ENCODE measurements at places on chromosomes 13 and 19.
A peak's percentile ranks its signal among the peaks of the same experiment; 100 is the strongest.

DNA sequence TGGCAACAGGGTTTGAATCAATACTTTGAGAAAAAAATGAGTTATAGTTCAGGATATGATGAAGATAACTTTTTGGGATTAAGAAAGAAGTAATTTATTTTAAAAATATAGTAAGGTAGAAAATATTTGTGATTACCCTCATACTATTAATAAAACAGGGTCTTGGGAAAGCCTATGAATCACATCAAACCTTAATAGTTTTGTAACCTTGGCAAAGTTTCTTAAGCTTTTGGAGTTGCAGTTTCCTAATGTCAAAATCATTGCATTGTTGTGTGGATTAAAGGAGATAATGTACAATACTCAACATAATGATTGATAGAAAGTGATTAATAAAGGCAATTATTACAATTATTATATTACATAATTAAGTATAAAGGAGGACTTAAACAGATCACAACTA, 149.0 kb downstream of the LMO7 start:
- DNase-seq: no peak

DNA sequence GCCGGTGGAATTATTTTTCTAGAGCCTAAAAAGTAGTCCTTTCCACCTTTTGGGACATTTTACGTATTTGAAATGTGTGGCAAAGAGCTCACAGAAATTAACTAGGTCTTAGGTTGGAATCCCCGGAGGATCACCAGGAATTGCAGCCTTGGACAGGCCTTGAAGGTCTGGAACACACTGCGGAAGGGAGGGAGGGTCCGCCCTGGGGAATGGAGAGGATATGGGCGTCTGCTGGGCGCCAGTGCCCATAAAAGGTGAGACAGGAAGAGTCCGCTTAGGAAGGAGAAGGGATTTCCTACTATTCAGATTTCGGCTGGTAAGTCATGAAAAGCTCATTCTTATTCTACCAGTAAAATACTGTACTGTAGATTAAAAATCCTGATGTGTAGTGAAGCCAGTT, 111.9 kb downstream of the COL4A2 start:
- DNase-seq: no peak

- no peak for DNase-seq
These were observed 2.3 kb upstream of the KDM4B start for GRCh38 chr19:4966591-4966990.

GRCh38 chr19:35585848-35586247, at the start of gene PMIS2:
Gene PMIS2 (plus strand): TSS chr19:35586173. CDS start chr19:35586260, 87 bp downstream.
- DNase-seq: no peak

DNA sequence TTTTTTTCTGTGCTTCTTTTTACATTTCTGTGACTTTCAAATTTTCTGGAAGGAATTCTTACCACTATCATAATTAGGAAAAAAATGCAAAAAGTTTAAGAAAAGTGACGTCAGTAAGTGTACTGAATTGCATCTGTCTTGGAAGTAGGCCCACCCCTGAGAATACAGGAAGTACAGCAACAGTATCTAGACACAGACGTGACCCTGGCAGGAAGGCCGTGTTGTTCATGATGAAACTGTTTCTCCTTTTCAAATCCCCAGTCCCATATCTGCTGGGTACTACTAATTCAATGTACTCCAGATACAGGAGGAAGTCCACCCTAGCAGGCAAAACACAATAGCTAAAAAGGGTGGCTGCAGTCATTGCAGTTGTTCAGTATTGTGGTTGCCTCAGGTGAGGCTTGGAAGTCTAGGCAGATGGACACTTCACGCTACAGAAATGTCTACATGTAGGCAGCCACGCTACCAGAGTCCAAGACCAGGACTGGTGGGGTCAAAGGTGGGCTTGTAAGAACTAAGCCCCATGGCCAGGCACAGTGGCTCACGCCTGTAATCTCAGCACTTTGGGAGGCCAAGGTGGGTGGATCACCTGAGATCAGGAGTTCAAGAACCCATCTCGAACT, 49.6 kb upstream of the MED4 start:
- no peak for DNase-seq

- no peak for DNase-seq
These were observed 40.5 kb downstream of the FAM124A start for GRCh38 chr13:51262501-51263211.

DNA sequence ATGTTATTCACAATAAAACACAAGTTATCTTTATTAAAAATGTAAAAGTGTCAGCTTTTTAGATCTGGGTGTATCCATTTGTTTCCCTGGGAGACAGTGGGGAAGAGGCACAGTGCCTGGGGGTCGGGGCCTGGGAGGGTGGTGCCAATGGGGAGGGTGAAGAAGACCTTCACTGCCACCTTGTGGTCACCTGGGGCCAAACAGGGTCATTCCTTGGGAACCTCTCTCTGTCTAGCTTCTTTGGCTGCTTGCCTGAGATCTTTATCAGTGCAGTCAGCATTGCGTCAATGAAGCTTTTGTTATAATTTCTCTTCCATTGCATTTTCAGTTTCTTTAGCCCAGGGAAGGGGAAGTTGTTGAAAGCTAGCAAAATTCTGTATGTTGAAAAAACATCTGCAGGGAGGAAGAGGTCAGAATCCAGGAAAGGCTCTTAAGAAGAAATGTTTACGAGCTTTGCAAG, 39.1 kb downstream of the PCDH8 start:
- DNase-seq: peak; percentile 58

DNA sequence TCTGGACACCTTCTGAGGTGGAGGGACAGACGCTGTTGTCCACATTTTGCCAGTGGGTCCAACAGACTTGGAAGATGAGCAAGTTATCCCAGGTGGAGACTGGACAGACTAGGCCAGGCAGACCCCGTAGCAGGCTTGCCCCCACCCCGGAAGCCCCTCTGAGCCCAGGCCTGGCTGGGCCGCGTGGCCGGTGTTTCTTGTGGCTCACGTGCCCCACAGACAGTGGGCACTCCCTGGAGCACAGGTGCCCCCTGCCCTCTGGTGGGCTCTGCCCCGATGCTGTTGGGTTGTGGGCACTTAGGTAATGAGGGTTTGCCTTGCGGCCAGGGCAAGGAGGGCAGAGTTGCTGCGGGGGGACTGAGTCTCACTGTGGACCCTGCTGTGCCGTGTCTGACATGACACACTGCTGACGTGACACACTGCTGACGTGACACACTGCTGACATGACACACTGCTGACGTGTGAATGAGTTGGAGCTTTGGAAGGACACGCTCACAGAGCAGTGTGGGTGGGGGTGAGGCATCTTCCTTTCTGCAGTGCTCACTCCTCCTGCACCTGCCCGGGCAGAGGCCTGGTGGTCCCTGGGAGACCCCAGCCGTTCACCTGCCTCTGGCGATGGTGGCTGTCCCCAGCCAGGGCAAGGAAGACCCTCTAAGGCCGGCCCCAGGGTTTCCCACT, 25.1 kb downstream of the DOT1L start:
- DNase-seq: no peak

GRCh38 chr19:3668331-3669081, 31.8 kb downstream of the PIP5K1C start:
- DNase-seq: no peak

GRCh38 chr19:46648961-46649960, 11.7 kb downstream of the DACT3 start:
- DNase-seq: no peak

DNA sequence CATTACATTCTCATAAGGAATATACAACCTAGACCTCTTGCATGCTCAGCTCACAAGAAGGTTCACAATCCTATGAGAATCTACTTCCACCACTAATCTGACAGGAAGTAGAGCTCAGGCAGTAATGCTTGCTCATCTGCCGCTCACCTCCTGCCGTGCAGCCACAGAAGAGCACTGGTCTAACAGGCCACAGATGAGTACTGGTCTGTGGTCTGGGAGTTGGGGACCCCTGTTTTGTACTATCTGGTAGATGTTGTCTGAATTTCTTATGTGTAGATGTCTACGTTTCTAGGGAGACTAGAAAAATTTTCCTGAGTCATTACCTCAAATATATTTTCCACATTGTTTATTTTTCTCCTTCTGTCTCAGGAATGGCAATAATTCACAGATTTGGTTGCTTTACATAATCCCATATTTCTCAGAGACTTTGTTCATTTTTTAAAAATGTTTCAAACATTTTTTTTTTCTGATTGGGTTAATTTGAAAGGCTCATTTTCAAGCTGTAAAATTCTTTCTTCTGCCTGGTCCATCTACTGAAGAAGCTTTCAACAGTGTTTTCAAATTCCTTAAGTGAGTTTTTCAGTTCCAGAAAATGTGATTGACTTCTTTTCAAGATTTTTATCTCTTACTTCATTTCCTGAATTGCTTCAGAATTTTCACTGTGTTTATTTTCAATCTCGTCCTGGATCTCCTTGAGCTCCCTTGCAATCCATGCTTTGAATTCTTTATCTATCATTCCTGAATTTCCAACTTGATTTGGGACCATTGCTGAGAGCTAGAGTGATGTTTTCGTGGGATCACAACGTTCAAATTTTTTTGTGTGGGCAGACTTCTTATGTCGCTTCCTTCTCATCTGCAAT, 1322.2 kb downstream of the PCDH9 start:
- no peak for DNase-seq

DNA sequence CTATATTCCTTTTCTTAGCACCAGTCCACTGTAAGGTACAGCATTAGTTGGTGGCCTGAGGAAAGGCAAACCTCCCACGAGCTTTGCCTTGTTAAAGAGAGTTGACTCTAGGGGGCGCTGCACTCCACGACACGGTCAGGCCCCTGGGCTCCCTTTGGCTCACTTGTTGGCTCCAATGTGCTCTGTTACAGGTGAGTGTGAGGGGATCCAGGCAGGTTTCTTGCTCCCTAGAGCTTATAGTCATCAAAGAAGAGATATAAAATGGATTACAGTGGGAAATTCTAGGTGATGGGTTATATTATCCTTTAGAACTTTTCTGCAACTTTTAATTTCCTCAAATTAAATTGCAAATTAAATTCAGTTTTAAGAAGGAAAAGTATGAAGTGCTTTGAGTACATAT, 3.7 kb downstream of the WDR87 start:
- peak; percentile 40 for DNase-seq

- DNase-seq: no peak
These were observed 77.0 kb downstream of the CAB39L start for GRCh38 chr13:49366841-49367240.

DNA sequence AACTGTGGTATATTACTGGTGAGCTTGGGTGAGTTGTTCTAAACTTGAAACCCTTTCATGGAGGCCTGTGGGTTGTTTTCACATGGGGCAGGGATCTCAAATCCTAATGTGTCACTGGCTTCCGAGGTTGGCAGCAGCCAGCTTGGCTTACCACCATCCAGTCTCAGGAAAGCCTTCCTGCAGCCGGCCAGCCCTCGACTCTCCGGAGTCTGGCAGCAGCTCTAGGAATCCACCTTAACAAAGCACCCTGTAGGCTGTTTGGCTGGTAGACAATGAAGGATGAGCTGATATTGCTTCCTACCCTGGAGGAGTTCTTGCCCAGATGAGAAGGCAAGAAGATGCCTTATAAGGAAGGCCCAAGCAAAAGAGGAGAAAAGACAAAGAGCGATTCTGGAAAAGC, 188.3 kb downstream of the KLF12 start:
- no peak for DNase-seq

DNA sequence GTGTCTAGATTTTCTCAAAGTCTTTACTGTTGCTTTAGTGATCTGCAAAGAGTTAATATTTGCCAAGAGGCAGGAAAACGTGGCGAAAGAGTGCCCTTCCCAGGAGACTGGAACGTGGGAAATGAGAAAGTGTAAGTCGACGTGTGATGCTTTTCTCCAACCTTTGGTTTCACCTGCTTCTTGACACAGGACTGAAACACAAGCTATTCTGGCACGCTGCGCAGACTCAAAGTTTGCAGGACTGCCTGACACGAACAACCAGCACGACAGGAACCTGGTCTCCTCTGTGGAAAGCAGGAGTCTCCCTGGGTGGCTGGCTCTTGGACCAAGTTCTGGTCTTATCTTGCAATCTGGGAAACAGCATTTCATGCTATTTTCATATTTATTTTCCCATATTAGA, 28.6 kb downstream of the RFXAP start:
- no peak for DNase-seq

DNA sequence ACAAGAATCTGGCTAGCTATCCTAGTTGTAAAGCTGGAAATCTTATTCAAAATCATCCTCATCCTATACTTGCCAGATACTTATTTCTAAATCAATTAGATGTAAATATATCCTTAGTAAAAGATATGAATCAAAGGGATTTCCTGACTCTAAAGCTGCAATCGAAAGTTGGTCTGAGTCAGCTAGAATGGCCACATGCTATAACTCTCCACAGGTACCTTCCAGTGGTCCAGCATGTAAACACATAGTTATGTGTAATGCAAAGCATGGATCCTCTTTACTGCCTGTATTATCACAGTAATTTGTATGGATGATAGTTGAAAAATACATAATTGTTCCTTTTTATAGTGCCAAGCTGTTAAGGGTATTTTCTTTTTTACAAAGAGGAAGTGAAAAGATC, 27.4 kb downstream of the SLITRK6 start:
- DNase-seq: no peak

DNA sequence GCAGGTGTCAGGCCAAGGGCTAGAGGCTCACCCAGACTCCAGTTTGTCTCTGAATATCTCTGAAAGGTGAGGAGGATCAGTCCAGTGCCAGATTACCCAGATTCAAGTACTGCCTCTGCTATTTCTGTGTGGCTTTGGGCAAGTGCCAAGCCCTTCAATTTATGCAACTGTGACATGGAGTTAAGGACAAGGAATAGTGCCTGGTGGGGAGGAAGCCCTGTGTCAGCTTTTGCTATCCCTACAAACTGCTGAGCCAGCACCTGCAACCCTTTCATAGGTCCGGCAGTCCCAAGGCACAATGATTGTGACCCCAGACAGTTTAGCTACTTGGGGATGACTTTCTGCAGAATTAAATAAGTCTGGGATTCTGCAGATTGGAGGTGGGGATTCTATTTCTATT, 123.0 kb downstream of the KL start:
- no peak for DNase-seq

DNA sequence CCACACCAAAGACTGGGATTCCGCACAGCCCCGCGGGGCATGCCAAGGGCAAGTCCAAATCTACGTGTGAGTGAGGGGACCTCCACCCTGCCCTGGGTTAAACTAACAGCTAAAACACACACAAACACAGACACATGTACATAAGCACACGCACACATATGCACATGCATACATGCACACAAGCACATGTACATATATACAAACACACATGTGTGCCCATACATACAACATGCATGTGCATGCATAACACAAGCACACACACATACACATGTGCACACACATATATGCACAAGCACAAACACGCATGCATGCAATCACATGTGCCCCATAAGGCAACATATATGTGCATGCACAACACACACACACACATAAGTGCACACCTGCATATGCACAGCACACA, 136.7 kb downstream of the SOX1 start:
- DNase-seq: no peak

- DNase-seq: no peak
These were observed 55.6 kb downstream of the RCBTB2 start for GRCh38 chr13:48477191-48477855.

- no peak for DNase-seq
These were observed 536.5 kb downstream of the KCTD12 start for GRCh38 chr13:76349700-76350099.

- DNase-seq: no peak
These were observed 463.7 kb upstream of the SGCG start for GRCh38 chr13:22717036-22717435.

- DNase-seq: no peak
These were observed 19.5 kb downstream of the PRKD2 start for GRCh38 chr19:46697204-46697960.

Measured in DMS153 (cell line).